ENCODE measurements at places on chromosomes 4 and X.

- no peak for DNase-seq
Measured at GRCh38 chr4:148813289-148813688, 371.1 kb upstream of the NR3C2 start.

GRCh38 chr4:6325788-6326290 lies 56.2 kb downstream of the WFS1 start:
- no peak for DNase-seq

DNA sequence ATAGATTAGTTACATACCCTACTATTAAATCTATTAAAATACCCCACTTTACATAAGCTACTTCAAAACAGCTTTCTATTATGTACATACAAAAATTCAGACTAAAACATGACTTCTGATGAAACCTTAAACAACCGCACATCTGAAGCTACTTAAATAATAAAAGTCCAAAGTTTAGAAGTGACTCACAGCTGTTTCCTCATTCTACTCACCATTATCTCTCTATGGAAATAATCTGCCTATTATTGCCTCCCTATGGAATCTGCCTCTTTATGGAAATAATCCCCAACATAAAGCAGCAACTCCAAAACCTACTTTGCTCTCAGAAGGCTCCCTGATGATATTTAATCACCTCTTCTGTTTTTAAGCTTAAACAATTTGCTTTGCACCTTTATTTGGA lies 15.7 kb upstream of the BANK1 start:
- no peak for DNase-seq

DNA sequence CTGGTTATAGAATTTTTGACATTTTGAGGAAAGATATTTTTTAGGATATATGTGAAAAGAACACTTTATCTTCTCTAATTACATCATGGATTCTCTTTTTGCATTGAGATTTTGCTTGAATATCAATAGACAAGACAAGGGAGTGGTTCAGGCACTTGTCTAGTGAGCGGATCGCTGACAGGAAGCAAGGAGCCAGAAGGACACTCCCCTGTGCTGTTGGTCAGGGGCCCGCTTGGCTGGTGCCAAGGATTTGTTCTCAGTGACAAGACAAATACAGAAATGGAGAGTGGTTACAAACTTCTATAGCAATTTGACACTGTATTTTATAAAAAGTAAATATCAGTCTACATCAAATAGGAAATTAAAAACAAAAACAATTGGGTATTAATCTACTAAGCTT lies 60.0 kb downstream of the SLC9B1 start:
- no peak for DNase-seq

- DNase-seq = no peak
Measured at GRCh38 chrX:46366381-46367207, 178.6 kb downstream of the ZNF674 start.

GRCh38 chrX:8969378-8969777 lies 64.5 kb downstream of the FAM9B start:
- DNase-seq = no peak

DNA sequence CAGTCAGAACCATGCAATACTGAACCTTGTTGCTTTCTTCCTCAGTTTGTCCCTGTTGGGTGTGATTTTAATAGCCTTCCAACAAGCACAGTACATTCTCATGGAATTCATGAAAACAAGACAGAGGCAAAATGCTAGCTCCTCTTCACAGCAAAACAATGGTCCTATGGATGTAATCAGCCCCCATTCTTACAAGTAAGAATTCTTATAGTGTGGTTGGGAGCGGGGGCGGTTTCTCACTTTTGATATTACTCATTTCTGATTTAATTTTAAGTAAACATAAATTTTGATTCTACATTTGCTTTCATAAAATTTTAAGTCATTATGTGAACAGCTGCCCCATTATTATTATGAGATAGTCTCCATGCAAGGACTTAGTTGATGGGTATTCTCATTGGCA lies 80.8 kb upstream of the TLR2 start:
- no peak for DNase-seq

- no peak for DNase-seq
Measured at GRCh38 chr4:73676861-73677323, 56.7 kb upstream of the RASSF6 start.

DNA sequence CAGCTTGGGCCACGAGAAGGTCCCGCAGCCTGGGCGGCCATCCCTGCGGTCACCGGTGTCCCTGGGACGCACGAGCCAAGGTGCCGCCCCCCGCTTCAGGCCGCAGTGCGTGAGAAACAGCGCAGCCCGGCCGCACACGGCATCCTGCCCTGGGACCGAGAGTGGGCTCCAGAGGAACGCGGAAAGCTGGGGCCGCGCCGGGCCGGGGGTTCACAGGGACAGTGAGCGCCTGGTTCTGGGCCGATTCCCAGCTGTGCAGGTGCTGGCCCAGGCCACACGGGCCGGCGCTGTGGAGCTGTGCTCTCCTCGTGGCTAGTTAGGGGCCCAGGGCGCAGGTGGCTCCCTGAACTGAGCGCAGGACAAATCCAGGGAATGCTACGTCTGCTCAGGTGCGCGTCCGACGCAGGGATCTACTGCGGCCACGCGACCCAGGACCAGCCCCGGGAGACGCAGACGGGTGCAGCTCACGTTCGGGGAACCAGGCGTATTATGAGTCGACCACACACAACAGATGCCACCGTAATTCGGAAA lies 25.8 kb upstream of the GTPBP6 start:
- no peak for DNase-seq

DNA sequence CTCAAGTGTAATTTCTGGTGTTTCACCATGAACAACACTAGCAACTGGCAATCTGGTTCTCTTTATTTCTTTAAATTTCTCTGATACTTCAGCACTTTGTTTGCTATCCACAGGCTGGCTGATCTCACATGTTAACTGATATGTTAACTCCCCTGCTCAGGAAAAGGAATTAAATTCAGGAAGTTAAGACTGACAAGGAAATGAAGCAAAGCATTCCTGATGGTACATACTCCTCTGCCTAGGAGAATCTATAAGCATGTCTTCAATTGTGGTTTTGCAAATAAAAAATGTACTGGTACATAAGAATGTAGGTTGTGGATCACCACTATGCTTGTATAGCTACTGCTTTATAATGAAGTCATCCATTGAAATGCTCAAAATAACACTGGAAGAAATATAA lies 1119.2 kb upstream of the INTU start:
- DNase-seq = no peak

GRCh38 chr4:98586291-98586961 lies 72.0 kb downstream of the TSPAN5 start:
- DNase-seq = no peak

GRCh38 chr4:54403700-54404453 lies 174.8 kb downstream of the PDGFRA start:
- no peak for DNase-seq

DNA sequence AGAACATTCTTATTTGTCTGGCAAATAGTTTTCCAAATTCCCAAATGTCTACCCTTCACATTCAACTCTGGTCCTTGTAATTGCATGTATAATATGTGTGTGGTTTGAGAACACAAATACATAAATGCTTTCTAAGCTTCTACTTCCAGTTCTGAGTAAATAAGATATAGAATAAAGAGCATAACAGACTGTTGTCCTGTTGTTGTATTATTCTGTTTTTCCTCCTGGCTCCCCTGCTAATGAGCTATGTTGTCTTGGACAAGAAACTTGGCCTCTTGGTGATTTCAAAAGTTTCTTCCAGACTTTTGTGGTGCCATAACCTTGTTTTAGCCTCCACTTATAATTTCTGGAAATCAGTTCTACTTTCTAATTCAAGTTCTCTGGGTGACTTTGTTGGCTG lies 75.3 kb upstream of the USP38 start:
- DNase-seq = no peak

- DNase-seq = peak; percentile 52
Measured at GRCh38 chr4:26197018-26197779, 123.6 kb upstream of the RBPJ start.

- DNase-seq = no peak
Measured at GRCh38 chr4:141652161-141652778, 15.9 kb downstream of the IL15 start.

DNA sequence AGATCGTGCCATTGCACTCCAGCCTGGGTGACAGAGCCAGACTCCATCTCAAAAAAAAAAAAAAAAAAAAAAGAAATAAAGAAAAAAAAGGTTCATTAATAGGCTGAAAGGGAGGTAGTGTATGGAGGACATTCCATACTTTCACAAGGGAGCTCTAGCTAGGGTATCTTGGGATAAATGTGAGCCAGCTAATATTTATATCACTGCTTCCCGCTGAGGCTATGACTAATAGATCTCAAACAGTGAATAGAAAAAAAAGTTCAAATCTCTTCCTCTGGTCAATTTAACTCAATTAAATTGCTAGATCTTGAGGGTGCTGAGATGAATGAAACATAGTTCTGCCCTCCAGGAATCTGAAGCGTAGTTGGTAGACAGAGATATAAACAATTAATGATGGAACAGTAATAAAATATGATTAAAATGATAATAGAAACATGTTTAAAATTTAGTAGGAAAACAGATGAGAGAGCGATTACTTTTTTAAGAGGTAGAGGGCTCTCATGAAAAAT lies 55.7 kb upstream of the SHISA3 start:
- DNase-seq = no peak

All from inflammatory macrophage treated with lipopolysaccharide for 4 hours (primary cell).